Smooth muscle cell of the umbilical artery (primary cell): ENCODE measurements at places on chromosomes 11 and 22. TPM values are rescaled to one million over a fixed set of nuclear protein-coding genes. Genes with fewer than 3 reads are reported as not detected.

Gene SVIP
- 3.3 and 7.7 TPM in 2 replicates for total RNA-seq

Gene POGLUT3
- 27.0 and 39.0 TPM in 2 replicates for total RNA-seq

Gene ST14
- not detected in 2 replicates for total RNA-seq

Gene PTPRCAP
- total RNA-seq, result 0.42 TPM in 1 of 2 replicates, not detected in the other

Gene RIMBP3C
- 0.14 and 0.59 TPM in 2 replicates for total RNA-seq

Gene AIFM3
- total RNA-seq, result 0.59 and 0.78 TPM in 2 replicates

Gene CARD18
- not detected in 2 replicates for total RNA-seq

Gene SLC29A2
- 0.30 and 0.97 TPM in 2 replicates for total RNA-seq
